RKO (cell line): ENCODE measurements at places on chromosomes 5 and 9.

DNA sequence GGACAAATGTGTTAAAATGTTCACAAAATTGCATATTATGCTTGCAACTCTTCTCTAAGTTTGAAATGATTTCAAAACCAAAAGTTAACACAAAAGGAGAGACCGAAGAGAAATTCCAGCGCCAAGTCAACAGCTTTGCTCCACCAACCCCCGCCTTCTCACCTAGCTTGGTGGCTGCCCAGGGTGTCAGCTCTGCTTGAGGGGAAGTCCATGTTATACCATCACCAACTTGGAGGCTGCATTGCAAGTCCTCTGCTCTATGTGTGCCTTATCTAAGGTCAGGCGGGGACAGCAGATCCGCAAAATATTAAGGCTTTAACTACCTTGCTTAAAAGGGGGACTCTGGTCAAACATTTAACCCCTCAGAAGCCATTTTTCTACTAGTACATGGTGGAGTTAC is 14.6 kb downstream of the CCNJL start:
- no peak for DNase-seq

GRCh38 chr5:181152406-181152805 is 5.0 kb downstream of the OR2V2 start:
- peak; percentile 43 for DNase-seq

- DNase-seq: no peak
Measured at GRCh38 chr9:105373723-105374122, 74.1 kb upstream of the FSD1L start.

DNA sequence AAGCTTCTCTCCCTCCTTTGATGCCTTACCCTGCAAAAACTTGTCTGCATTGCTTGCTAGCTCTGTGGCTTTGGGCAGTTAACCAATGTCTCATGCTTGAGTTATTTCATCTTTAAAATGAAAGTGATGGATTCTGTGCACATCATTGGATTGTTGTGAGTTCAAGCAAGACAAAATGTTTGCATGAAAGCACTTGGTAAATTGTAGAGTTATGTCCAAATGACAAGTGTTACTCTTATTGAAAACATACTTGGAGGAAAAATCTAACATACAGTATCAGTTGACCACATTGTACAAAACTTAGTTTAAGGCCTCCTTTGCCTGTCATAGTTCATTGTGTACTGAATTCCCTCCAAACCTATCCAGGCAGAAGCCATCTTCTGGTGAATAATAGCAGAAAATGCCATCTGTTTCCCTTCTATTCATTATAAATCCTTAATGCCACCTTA is 30.0 kb downstream of the TGFBR1 start:
- DNase-seq: peak; percentile 14

- no peak for DNase-seq
Measured at GRCh38 chr5:106877881-106878280, 792.9 kb downstream of the EFNA5 start.

GRCh38 chr9:127319366-127320114 is 55.0 kb downstream of the GARNL3 start:
- DNase-seq: no peak

- no peak for DNase-seq
Measured at GRCh38 chr9:83588256-83588655, 34.7 kb upstream of the IDNK start.

- DNase-seq: no peak
Measured at GRCh38 chr5:177444106-177445051, 2.2 kb upstream of the PRR7 start.

GRCh38 chr5:147920420-147921030 is 14.2 kb upstream of the C5orf46 start:
- DNase-seq: no peak

DNA sequence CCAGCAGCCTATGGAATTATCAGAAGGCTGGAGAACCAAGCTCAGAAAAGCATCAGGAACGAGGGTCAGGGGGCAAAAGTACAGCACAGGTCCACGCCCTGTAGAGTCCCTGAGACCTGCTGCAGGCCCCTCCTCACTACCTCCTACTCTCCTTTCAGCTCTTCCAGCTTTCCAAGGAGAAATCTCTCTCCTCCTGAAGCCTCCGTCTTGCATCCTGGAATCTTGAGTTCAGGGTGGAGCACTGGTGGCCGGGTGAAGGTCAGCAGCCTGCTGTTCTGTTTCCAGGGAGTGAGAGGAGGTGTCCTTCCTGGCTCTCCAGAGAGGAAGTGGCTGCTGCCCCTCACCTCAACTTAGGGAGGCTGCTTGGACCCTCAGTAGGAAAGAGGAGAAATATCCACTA is 342.3 kb downstream of the ZSWIM6 start:
- DNase-seq: no peak

DNA sequence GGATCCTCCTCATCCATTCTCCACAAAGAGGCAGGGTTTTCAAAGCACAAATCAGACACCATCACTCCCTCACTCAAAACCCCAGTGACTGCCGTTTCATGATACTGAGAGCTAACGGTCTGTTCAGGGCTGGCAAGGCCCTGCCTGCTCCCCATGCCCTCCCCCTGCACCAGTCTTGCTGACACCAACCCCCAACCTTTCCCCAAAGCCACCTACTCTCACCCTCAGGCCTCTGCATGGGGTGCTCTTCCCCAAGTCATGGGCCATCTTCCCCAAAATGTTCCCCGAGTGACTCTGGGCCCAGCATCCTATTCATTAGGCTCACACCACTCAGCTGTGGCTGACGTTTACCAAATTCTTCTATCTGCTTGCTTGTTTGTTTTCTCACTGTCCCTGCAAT is 21.7 kb upstream of the OLFM1 start:
- DNase-seq: no peak

DNA sequence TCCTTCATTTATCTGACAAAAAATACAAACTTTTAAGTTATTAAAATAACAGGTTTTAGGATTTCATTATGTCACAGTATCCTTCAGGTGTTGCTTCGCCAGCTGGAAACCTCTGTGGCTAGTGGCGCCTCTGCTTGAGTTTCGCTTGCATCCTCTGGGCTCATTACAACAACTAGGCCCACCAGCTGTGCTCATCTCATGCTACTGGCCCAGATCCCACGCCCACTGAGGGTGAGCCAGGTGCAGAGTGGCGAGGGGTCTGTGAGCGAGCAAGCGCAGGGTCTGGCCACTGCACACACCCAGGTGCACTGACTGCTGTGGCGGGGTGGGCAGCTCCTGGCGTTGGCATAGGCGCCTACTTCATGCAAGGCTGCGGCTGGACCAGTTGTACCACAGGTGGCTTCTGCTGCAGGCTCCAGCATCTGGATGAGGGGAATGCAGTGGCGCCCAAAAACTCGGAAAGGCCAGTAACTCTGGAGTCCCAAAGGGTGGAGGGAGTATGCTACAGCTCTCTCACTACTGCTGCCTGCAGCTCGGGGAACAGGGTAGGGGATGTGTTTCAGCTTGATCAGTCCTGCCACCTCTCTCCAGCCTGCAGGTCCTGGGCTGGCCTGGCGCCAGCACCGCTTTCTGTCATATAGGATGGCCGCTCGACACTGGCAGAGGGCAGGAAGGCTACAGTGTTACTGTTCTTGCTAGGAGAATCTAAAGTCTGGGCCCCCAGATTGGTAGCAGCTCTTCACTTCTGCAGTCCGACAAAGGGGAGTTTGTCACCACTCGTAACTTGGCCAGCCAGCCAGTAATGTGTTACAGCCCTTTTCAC is 452.1 kb downstream of the TUSC1 start:
- DNase-seq: no peak

GRCh38 chr5:150400316-150401075 is 12.2 kb downstream of the CD74 start:
- no peak for DNase-seq

DNA sequence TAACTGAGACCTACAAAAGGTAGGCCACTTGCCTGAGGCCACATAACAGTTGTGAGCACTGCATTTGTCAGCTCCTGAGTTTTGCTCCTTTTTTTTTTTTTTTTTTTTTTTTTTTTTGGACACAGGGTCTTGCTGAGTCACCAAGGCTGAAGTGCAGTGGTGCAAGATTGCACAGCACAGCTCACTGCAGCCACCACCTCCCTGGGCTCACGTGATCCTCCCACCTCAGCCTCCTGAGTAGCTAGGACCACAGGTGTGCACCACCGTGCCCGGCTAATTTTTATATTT is 37.1 kb downstream of the LAMC3 start:
- DNase-seq: peak; percentile 60

DNA sequence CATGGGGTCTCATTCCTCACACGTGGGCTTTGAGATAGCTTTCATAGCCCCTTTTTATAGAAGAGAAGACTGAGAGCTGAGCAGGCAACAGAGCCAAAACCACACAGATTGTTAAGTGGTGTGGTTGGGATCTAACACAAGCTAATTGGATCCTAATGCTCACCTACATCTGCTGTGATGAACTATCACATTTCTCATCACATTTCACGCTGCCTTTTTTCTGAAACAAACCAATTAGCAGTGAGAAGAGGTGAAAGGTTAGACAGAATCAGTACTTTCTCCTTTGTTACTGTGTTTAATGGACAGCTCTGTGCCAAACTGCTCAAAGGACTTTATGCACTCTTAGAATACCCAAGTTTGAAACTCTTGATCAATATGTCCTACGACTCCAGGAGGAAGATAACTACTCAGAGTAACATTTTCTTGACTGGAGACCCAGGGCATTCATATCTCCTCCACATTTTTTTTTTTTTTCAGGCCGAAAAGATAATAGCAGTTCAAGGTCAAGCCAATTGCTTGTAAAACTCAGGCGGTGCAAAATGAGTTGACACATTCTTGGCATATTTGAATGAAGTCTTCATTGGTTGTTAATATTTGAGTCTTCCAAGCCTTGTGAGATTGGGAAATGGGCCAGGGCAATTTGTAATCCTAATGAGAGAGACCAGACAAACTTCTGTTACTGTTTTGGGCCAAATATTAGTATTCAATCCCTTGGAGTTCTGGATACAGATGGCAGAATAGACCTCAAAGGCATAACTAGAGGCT is 138.4 kb downstream of the KCTD16 start:
- no peak for DNase-seq

DNA sequence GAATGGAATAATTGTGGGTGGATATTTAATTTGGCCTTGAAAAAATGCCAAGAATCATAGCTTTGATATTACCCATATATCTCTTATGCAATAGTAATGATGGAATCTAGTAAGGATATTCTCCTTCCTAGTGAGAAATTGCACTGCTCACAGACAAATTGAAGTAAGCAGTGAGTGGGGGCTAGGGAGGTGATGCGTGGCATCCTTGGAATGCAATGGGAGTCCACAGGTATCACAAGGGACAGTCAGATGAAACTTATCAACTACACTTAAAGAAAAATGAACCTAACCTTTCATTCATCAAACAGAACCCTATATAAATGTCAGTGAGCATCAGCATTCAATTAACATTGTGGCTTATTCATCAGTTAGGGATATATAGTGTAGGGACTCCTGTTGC is 57.8 kb downstream of the IZUMO3 start:
- DNase-seq: no peak
